ENCODE measurements at places on chromosomes 3 and 15.

DNA sequence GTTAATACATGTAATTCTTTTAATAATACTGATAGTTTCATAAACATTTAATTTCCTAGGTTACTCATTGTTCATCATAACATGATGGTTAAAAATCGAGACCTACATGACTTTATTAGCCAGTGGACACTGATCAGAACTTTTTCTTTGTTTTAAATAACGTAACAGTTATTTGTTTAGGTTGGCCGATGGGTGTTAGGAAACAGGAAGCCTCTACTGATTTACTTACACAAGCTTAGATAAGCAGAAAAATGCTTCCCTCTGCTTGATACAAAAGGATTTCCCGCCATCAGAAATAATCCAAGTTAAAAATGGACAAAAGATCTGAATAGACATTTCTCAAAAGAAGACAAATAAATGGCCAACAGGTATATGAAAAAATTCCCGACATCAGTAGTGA is 16.6 kb upstream of the APH1B start:
- no peak for DNase-seq

GRCh38 chr15:28995705-28996104 is 109.9 kb downstream of the APBA2 start:
- DNase-seq = no peak

- DNase-seq = no peak
These were observed 2.3 kb downstream of the CAMK1 start for GRCh38 chr3:9767418-9767817.

DNA sequence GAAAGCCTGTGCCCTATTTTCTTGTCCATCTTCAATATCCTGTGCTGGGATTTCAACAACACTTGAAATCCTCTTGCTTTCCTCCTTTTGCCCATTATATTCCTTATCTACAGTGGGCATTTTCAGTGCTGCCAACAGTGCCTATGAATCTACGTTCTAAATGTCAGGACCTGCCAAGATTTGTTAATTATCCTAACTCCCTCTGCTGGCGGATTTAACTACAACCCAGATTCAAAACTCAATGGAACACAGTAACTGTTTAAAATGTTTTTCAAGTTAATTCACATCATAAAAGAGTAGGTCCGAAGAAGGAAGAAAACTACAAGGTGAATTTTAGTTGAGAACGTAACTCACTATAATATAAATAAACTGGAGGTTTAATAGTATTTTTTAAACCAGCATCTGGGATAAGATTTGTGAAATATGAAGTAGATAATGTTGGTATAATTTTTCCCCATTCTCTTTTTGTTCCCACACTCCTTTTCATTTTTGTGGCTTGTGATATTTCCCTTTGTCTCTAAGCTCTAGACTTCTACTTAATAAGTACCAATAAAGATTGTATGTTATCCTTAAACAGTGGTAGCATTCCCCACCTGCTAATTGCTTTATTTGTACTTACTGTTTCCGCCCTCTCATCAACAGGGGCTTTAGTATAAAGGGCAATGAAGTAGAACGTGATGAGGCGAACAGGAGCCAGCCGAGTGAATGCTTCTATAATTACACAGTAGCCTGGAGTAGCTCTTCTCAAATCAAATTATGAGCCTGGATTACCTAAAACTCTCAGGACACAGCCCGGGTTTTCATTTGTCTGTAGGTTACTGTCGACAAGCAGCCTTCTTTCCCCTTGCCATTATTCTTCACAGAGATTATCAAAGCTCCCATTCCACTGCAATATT is 302.5 kb upstream of the ATP11B start:
- peak; percentile 25 for DNase-seq

Data from LoVo (cell line).